ENCODE measurements at places on chromosomes 5 and 9. TPM values are rescaled to one million over a fixed set of nuclear protein-coding genes. Genes with fewer than 3 reads are reported as not detected.

Gene SLC46A2
- 17.0 TPM for total RNA-seq

- DNase-seq: peak; percentile 95
Observed at GRCh38 chr9:126722252-126722921, 82.5 kb upstream of the ZBTB43 start.

Gene FST
- 4.2 TPM for total RNA-seq

Gene GPR21
- total RNA-seq: 3.3 TPM

Gene SCGB3A1
- 86.9 TPM for total RNA-seq

- no peak for DNase-seq
Observed at GRCh38 chr5:67289763-67290521, 93.3 kb upstream of the CD180 start.

Data from upper lobe of right lung (tissue), 1 donor.